Stimulated activated CD4-positive, alpha-beta T cell treated with anti-CD3 and anti-CD28 coated beads, Interleukin-15, amount 100 ng/mL, for 48 hours (primary cell): ENCODE measurements at places on chromosomes 6 and 20.

GRCh38 chr6:14709066-14709670 lies 536.7 kb upstream of the JARID2 start:
- no peak for DNase-seq

DNA sequence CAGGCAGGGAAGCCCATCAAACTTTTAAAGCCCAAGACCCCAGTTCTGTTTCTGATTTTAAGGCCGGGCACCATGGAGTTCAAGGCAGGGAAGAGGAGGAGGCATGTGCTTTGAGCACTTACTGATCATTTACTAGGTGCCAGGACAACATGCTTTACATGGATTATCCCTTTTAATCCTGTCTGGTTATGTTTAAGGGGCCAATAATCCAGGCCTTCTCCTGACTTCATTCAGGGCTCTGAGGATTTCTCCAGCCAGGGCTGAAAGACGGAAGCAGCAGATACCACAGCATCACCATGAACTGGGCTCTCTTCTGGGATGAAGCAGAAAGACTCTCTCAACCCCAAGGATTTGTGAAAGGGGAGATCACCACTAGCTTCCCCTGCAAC lies 4.1 kb downstream of the CCND3 start:
- no peak for DNase-seq

GRCh38 chr20:58081846-58082245 lies 146.6 kb downstream of the ANKRD60 start:
- no peak for DNase-seq

DNA sequence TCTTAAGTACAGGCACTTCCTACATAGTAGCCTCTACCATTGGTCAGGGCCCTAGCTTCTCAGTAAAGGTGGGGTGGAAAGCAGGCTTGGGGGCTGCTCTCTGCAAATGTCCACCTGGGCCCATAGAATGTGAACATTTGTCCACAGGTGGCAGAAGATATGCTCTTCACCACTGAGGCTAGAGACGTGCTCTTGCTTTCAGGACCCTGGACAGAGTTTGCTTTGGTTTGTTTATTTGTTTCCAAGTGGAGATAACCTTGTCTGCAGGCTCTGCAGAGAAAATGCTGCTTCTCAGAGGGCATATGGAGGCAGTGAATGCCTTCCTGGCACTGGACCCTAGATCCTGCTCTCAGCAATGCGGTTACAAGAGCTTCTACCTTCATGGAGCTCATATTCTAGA lies 129.0 kb downstream of the F13A1 start:
- DNase-seq: no peak

DNA sequence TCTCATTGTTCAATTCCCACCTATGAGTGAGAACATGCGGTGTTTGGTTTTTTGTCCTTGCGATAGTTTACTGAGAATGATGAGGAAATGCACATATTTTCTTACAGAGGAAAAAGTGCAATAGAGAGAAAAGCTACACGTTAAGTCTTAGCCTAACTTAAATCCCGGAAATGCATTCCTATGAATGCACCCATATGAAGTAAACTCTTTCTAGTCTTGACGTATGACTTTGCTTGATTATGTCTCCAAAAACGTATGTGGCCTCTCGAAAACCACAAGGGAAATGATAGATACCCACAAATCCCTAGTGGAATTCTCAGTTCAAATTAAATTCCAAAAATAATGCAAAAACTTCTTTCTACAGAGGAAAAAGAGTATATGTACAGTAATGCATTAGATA lies 90.7 kb upstream of the SASH1 start:
- DNase-seq: no peak

DNA sequence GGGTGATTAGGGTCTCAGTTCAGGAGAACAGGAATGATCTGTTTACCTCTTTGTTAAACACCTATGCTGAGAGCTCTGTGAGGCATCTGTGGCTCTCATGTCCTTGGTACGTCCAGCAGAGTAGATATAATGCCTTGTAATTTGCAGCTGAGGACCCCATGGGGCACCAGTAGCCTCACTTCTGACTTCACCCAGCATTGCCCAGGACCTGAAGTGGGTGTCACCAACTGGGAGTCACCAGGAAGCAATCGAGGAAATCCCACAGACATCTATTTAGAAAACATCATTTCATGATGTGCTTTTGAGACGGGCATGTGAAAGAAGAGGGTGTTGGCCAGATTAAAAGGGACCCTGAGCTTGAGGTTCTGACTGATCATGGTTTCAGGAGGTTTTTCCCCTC lies 8.8 kb downstream of the EDN3 start:
- DNase-seq: no peak

DNA sequence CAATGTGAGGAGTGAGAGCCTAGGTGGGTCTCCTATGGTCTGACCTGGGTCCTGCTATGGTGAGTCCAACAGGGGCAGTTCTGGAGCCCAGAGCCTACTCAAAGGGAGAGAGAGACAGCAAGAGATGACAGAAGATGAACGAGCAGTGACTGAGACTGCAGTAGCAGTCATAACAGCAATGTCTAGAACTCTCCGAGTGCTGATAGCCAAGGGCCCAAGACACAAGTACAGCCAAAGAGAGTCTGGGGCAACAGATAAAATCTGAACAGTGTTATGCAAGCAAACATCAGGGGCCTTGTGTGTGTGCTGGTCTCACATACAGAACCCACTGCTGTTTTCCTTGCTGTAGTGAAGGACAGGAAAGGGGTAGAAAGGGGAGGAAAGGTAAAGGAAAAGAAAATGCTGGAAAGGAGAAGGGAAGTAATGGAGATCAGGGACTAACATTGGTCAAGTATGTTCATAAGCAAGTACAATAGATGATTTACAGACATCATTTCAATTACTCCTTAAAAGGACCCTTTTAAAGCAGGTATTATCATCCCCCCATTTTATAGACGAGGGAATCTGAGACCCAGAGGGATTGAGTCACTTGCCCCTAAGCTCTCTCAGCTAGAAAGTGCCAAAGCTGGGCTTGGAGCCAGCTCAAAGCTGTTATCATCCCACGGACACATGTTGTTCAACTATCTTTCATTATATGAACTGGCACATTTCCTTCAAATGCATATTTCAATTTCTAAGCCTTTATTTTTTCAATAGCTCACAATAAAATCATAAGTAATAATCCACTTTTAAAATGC lies 182.3 kb upstream of the RAB32 start:
- DNase-seq: no peak

DNA sequence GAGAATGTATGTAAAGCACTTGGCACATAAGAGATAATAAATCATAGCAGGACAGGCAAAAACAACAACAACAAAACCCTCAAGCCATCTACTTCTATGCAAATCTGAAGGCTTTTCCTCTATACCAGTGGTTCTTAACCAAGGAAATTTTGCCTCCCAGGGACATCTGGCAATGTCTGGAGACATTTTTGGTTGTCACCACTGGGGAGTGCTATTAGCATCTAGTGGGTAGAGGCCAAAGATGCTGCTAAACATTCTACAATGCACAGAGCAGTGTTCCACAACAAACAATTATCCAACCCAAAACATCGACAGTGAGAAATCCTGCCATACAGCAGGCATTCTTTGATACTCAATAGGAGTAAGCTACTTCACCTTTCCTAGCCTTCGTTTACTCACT lies 28.2 kb downstream of the NDRG3 start:
- DNase-seq: no peak

- peak; percentile 60 for DNase-seq
Observed at GRCh38 chr6:149140137-149140909, 177.2 kb upstream of the TAB2 start.

- no peak for DNase-seq
Observed at GRCh38 chr6:141829566-141830360, 303.0 kb upstream of the GJE1 start.

GRCh38 chr20:62501801-62502495 lies 26.2 kb upstream of the GATA5 start:
- peak; percentile 76 for DNase-seq

- DNase-seq: no peak
Observed at GRCh38 chr6:116371120-116371917, 572 bp downstream of the DSE start.

DNA sequence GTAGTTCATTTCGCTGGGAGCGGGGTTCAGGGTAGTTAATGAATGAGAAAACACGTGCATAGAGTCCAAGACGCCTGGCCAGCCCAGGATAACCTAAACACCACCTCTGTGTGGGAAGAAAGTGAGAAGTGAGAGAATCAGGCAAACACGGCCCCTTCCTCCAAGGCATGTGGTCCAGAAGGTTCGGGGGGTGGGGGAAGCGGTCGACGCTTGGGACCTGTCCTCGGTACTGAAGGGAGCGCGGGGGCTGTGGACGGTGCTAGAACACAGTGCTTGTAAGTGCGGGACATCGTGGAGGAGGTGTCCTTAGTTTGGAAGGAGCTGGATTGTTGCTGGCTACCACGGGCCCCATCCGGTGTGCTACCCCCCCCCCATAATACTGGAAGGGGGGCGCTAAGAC lies 1.7 kb upstream of the VSTM2L start:
- DNase-seq: no peak

DNA sequence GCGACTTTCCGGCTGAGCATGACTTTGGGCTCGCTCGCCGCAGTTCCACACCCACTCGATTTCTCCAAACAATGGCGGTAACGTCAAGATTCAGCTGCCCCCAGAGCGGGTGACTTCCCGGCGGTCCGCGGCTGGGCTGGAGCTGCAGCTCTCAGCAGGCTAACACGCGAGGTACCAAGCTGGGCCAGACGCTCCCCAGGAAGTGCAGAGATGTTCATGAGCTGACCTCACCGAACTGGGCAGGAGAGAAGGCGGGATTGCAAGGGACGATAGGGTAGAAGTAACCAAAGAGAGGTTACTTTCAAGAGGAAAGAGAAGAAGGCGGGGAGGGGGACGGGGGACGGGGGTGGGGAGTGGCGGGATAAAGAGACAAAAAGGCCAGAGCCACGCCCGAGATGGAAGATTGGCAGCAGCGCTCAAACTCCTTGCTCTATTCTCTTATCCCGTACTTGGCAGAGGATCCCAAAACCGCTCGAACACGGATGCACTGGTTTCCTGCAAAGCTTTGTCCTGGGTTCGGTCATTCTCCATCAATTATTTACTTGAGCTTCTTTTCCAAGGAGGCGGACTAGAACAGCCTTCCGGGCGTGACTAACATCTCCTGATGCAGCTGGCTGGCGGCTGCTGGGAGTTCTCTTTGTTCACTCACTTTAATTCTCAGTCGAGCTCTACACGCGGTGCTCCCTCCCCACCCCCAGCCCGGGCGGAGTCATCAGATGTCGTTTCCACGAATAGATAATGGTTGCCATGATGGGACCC lies at the start of gene MTCL3:
MTCL3 (minus strand) TSS at position 626 of the 759 bp plus-strand sequence.
- peak; percentile 28 for DNase-seq

- no peak for DNase-seq
Observed at GRCh38 chr6:36320475-36320874, 16.2 kb downstream of the BNIP5 start.

- DNase-seq: no peak
Observed at GRCh38 chr20:41357424-41358163, 9.0 kb downstream of the EMILIN3 start.

DNA sequence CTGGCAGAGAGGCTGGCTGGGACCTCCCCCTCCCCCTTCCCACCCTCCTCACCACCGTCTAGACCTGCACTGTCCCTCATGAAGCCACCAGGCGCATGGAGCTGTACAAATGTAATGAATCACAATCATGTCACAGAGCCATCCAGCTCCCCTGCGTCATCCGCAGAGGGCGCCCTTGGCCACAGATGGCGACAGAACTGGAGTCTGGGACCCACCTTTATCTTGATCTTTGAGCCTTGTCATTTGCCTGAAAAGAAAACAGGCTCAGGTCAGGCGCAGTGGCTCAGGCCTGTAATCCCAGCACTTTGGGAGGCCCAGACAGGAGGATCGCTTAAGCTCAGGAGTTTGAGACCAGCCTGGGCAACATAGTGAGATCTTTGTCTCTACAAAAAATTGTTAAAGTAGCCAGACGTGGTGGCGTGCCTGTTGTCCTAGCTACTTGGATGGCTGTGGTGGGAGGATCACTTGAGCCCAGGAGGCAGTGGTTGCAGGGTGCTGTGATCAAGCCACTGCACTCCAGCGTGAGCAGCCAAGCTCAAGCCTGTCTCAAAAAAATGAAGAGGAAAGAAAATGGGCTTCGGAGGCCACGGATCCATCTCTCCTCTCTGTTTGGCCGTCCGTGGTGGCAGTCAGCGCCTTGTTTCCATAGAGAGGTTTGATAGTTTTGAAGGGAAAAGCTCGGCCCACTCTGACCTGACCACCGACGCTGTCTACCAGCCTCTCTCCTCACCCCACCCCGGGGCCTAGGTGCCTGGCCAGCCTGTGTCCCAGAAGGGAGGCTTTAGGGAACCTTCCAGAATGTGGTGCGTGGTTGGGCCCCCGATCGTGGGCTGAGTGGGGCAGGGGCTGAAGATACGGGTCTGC lies 6.2 kb downstream of the COL9A3 start:
- DNase-seq: peak; percentile 31

DNA sequence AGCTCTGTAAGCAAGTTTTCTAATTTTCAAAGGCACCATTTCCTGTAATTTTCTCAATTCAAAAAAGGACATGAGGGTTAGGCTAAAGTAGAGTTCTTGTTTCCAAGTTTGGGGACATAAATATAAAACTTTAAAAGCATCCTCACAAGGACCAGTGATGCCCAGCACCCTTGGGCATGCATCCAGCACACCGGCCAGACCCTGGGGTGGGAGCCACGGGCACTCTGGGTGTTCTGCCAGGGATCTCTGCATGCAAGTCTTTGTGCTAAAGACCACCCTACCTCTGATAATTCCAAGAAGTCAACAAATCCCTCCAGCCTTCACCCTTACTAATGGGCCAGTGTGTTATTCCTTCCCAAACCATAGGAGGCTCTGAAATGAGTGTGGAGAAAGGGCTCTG lies 46.5 kb downstream of the PLCG1 start:
- DNase-seq: no peak

DNA sequence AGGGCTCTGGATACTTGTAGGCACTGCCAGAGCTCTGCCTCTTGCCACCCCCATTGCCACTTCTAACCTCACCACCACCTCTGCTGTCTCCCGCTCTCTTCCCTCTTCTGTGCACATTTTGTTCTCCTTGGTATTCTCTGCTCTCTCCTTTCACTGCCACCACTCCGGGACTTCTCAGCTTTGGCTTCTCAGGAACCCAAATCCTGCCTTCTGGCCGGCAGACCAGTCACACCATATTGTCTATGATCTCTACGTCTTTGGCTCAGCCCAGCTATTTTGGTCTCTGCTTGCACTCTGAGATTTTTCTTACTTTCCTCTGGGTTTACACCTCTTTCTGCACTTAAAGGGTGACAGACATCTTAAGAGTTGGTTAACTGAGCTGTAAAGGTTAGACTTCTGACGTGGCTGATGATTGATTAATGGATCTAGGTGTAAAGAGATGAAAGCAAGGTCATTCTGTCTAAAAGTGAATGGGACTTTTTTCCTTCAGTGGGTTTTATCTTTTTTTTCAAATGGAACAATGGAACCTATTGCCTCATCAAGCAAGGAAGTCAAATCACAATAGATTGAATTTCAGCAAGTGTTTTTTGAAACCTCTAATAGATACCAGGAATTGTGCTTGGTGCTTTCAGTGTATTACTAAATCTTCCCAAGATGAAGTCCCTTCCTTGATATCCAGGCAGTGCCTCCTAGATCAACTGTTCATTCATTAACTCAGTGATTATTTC lies 13.8 kb downstream of the MMP24 start:
- no peak for DNase-seq

DNA sequence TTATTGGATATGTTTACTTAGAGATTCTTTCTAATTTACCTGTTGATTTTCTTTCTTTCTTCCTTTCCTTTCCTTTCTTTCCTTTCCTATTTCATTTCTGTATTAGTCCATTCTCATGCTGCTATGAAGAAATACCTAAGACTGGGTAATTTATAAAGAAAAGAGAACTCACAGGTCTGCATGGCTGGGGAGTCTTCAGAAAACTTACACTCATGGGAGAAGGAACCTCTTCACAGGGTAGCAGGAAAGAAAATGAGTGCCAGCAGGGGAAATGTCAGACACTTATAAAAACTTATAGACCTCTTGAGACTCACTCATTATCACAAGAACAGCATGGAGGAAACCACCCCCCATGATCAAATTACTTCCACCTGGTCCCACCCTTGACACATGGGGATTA lies 40.8 kb downstream of the HDAC2 start:
- DNase-seq: no peak
